ENCODE measurements at places on chromosomes 1 and 21.

GRCh38 chr1:21289700-21290545 lies at the start of gene ECE1:
Gene ECE1, minus strand, starts transcription at chr1:21290463. Its CDS starts 49 bp downstream, at chr1:21290414.
- DNase-seq, result peak; percentile 13

- DNase-seq, result no peak
These were observed 120.8 kb downstream of the LMO4 start for GRCh38 chr1:87449348-87449963.

- DNase-seq, result no peak
These were observed 211.1 kb downstream of the SMYD3 start for GRCh38 chr1:246295968-246296367.

DNA sequence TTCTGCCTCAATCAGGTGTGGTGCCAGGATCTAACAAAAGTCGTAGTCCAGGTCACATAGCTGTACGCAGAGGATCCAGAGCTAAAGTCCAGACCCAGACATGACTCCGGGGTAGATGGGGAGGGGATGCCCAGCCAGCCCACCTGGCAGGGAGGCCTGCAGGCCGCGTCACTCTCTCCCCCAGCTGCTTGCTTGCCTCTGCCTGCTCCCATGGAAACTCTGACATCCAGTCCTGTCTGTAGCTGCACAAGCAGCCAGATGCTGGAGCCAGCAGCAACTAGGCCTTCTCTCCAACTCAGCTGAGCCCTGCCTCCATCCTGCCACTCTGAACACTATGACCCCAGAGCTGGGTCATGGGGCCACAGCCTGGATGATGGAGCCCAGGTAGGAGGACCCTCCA lies 8.1 kb downstream of the COL8A2 start:
- no peak for DNase-seq

GRCh38 chr1:5724847-5725246 lies 267.4 kb downstream of the NPHP4 start:
- DNase-seq, result no peak

- DNase-seq, result no peak
These were observed 599.1 kb downstream of the PTPRU start for GRCh38 chr1:29835406-29835805.

- peak; percentile 29 for DNase-seq
These were observed 20.8 kb downstream of the PHLDA3 start for GRCh38 chr1:201447903-201448871.

- DNase-seq, result no peak
These were observed 200.3 kb downstream of the PBX1 start for GRCh38 chr1:164759144-164759920.
